ENCODE measurements at places on chromosomes 5 and 9. TPM values are rescaled to one million over a fixed set of nuclear protein-coding genes. Genes with fewer than 3 reads are reported as not detected.

DNA sequence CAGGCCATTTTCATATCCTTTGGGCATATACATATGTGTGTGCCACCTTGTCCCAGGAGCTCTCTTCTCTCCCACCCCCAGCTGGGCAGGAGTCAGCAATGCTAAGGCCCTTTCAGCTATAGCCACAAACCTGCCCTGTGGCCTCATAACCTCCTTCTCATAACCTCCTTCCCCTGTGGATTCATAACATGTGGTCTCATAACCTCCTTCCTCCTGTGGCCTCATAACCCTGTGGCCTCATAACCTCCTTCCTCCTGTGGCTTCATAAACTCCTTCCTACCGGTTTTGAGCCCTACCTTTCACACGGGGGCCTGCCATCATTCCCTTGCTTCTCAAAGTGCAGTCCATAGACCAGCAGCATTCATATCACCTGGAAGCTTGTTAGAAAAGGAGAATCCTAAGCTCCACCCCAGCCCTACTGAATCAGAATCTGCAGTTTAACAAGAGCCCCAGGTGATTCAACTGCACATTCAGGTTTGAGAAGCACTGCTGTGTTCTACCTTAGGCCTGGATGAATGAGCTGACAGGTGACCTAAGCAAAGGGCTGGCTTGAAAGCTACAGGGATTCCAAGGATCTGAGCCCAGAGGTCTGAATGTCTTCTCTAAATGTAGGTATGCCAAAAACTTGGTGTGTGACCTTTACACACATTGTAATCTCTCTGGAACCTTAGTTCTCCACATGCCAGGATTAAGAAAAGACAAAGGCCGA is 41.9 kb upstream of the PLPP6 start:
- no peak for DNase-seq

- no peak for DNase-seq
These were observed 26.3 kb downstream of the LIFR start for GRCh38 chr5:38529955-38530646.

GRCh38 chr5:109825450-109825849 is 135.7 kb downstream of the MAN2A1 start:
- DNase-seq, result no peak

GRCh38 chr9:125189011-125189360 is 617 bp downstream of the PPP6C start:
- no peak for DNase-seq

GRCh38 chr9:137694962-137695875 is 76.4 kb downstream of the EHMT1 start:
- DNase-seq, result no peak

- DNase-seq, result no peak
These were observed 48.2 kb downstream of the EQTN start for GRCh38 chr9:27248702-27249101.

The BNIP1 gene
- 9.8 TPM for total RNA-seq

The AKNA gene
- 28.4 TPM for total RNA-seq

The LRRTM2 gene
- 1.4 TPM for total RNA-seq
